ENCODE measurements at places on chromosomes 2 and 18.

GRCh38 chr2:121771976-121772742, 16.7 kb downstream of the TSN start:
- no peak for DNase-seq

- peak; percentile 78 for DNase-seq
Measured at GRCh38 chr2:127674241-127675209, 805 bp downstream of the LIMS2 start.

DNA sequence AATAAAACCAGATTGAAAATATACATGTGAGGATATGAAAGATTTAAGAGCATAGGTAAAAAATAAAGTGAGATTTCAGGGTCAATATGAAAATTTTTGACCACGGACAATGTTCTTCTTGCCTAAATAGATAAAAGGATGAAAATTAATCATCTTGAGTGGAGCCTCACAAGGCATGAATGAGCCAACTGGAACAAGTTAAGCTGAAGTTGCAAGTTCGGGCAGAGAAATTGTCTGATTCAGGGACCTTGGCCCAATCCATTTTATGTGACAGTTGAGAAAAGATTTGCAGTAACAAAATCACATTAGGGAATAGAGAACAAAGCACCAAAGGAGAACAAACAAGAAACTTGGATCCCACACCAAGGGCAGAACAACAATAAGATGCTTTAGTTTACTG, 305.3 kb downstream of the TMX3 start:
- DNase-seq: no peak

GRCh38 chr2:239502430-239503186, 101.8 kb upstream of the HDAC4 start:
- peak; percentile 7 for DNase-seq

GRCh38 chr2:202541137-202541536, 93.6 kb upstream of the FAM117B start:
- no peak for DNase-seq

- no peak for DNase-seq
Measured at GRCh38 chr18:28846958-28847357, 670.0 kb upstream of the CDH2 start.

DNA sequence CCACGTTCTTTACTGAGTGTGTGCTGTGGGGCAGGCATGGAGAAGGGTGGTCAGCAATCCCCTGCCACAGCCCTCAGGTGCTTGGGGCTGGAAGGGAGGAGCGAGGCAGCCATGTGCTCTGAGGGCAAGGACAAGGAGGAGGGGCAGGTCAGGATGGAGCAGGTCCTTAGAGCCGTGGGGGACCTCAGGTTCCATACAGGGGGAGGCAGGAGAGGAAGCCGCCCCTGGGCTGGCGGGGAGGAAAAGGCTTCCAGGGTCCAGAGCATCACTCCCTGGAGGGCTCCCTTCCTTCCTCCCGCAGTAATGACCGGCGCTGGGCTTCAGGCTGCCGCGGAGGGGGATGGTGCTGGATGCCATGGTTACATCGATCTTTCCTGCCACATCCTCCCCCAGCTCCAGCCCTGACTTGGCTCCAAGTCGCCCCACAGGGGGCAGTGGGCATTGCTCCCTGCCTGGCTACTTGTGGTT, 6.6 kb downstream of the GAREM2 start:
- DNase-seq: no peak

DNA sequence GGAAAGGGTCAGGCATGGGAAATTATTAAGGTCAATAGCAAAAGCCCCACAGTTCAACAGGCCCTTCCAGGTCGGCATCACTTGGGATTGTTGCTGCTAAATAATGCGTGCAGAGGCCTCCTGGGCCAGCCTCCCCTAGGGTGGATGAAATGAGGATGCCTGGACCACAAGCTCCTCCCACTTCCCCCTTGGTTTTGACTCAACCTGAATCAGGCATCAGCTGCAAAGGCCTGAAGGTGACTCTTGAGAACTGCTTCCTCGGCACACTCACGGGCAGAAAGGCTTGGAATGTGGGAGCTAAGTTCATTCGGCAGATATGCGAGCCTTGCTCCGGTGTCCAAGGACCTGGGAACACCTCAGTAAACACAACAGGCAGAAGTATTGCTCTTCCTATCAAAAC, 69.3 kb downstream of the MBP start:
- DNase-seq: peak; percentile 55

DNA sequence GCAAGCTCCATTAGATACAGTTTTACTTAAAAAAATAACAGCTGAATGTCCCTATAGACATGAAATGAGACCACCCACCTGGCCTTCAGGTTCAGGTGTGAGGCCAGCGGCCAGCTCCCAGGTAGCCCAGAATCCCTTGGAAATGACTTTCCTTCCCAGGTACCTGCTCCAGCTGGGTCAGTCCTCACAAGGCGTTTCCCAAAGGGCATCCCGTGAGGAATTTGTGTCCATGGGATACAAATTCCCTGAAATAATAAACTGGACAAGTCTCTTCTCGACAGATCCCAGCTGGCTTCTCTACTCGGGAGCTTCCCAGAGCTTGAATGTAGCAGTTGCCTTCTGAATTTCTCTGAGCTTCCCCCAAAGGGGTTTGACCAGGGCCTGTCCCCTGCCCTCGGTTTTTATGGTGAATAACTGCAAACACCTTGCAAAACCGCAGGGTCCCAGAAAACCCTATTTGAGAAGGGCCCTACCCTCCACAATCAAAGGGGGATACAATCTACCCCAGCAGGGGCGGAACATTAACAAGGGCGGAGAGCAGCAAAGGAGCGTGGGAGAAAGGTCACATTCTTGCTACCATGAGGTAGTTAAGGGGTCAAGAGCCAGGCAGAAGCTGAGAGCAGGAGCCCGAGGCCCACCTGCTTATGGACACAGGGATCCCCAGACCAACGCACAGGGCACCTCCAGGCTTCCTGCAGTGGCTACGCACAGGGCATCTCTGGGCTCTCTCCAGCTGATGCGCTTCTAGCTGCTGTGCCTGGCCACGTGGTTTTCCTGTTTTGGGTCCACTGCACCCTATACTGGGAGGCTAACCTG, 107.7 kb downstream of the HDAC4 start:
- no peak for DNase-seq

Measured in inflammatory macrophage treated with lipopolysaccharide for 1 hour (primary cell).